ENCODE measurements at places on chromosomes 3 and 15.

GRCh38 chr3:131091768-131092167 lies 65.1 kb downstream of the NEK11 start:
- DNase-seq = no peak

DNA sequence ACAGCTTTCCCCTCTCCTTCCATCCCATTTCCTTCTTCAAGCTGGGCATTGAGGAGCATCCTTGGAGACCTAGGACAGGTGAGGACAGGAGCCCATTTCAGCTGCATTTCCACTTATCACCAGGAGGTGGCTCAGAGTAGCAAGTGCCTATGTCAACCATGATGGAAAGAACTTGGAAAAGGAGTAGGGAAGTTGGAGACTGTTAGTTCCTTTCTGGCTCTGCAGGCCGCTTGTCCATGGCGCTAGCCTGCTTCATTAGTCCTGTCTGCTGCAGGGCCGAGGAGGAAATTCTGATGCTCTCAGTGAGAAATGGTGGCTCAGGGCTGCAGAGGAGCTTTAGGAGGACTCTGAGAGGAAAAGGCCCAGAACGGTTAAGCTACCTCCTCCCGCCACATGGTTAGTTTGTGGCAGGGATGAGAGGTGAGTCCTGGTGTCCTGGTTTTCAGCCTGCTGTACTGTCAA lies 7.0 kb upstream of the CD276 start:
- DNase-seq = peak; percentile 94

DNA sequence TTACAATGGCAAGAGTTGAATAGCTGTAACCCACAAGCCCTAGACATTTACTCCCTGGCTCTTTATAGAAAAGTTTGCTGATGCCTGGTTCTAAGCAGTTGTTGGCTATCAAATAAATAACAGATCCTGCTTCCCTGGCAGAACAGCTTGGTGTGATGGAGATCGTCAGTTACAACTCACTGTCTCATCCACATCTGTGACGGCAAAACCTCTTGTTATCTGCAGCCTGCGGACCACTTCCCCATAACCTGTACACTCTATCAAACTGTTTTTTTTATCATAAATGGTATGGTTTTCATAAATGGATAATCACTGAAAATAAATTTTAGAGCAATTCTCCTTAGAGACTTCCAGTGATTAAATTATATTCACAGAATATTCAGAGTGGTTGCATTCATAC lies 14.1 kb downstream of the ZDHHC3 start:
- no peak for DNase-seq

- DNase-seq = no peak
Measured at GRCh38 chr3:49554633-49555265, 472 bp downstream of the BSN start.

DNA sequence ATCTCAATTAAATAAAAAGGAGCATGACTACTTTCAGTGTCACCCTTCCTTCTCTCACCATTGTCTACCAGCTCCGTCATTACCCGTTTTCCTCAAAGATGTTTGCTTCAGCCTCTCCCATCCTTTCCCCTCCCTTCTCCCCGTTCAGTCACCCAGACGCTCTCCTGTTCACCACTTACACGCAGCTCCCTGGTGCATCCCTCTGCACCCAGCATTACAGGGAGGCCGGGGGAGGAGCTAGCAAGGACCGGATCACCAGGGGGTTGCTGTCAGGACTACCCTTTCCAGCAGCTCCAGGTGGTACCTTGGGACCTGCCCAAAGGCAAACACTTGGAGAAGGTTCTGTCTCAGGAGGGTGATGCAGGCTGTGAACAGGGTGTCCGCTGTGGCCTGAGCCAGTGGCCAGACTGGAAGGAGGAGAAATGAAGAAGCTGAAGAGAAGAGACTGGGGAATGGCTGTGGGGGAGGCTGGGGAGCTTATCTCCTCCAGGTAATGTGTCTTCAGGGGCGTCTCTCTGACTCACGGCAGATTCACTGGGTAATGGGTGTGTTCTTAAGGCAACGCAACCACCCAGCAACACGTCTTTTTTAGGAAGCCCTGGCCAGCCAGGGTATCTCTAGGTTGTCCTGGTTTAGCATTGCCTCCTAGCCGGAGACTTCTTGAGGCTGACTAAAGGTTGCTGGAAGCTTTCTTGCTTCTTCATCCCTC lies 21.8 kb upstream of the BDH1 start:
- no peak for DNase-seq

- DNase-seq = no peak
Measured at GRCh38 chr3:148800414-148800813, 27.2 kb upstream of the CPB1 start.

- no peak for DNase-seq
Measured at GRCh38 chr3:195911946-195912270, 3.6 kb upstream of the TNK2 start.

DNA sequence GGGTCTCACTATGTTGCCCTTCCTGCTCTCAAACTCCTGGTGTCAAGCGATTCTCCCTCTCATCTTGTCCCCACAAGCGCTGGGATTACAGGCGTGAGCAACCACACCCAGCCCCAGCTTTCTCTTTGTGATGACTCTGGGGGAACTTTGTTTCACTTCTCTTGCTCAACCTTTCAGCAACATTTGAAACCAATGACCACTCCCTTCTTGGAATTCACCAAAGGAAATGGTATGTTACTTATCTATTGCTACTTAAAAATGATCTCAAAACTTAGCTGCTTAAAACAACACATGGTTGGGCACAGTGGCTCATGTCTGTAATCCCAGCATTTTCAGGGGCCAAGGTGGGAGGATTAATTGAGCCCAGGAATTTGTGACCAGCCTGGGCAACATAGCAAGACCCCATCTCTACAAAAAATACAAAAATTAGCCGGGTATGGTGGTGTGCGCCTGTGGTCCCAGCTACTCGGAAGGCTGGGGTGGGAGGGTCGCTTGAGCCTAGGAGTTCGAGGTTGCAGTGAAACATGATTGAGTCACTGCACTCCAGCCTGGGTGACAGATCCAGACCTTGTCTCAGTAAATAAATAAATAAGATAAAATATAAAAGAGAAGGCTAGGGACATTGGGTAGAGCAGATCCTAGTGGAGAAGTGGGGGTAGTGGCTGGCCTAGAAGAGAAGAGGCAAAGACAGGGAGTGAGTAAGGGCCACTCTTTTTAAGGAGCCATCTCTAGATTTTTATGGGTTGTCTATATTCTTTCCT lies 10.3 kb upstream of the COPG1 start:
- peak; percentile 45 for DNase-seq

DNA sequence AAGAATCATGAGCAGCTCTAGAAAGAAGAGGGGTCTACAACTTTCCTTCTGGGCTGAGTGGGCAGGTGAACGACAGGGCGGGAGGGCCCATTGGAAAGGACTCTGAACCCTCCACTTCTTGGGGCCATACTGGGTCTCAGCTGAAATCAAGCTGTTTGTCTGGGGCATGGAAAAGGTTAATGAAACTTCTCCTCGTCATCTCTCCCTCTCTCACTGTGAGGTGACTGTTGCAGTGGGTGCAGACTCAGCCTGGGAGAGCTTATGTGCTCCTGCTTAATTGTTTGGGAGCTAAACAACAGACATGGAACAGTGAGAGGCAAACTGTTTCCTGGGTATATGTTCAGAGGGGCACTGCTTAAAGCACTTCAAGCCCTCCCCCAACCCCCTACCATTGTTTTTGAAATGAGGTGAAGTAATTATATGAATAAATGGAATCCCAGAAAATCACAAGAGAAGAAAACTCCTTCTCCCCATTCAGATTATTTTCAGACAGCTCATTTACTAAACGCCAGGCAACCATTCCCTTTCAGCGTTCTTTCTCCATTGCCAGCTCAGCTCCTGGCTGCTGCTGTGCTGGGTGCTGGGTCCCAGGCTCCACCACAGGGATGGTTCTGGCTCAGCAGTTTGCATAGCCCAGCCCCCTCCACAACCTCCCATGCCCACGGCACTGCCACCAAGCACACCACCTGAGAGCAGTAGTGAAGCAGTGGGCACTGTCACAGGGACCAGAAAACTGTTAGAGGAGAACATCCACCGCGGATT lies 444.9 kb upstream of the TBL1XR1 start:
- no peak for DNase-seq

GRCh38 chr3:9690451-9691450 lies 12.9 kb upstream of the CPNE9 start:
- DNase-seq = no peak

DNA sequence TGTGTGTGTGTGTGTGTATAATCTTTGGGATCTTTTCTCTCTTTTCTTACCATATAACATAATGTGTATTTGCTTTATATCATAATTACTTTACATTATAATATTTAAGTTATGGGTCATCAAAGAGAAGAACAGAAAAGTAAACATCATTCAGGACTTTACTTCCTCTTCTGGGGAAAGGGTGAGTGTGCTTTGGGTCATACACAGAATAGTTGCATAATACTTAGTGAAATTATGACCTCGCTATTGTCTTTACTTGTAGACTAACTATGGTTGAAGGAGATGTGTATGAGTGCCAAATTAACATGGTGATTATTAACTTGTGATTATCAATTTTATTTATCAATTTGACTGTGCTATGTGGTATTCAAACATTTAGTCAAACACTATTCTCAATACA lies 1086.9 kb downstream of the DIPK2A start:
- DNase-seq = no peak

GRCh38 chr3:170644711-170645110 lies 58.8 kb upstream of the SLC7A14 start:
- DNase-seq = no peak

- DNase-seq = peak; percentile 55
Measured at GRCh38 chr15:98753726-98754656, 105.7 kb downstream of the IGF1R start.

DNA sequence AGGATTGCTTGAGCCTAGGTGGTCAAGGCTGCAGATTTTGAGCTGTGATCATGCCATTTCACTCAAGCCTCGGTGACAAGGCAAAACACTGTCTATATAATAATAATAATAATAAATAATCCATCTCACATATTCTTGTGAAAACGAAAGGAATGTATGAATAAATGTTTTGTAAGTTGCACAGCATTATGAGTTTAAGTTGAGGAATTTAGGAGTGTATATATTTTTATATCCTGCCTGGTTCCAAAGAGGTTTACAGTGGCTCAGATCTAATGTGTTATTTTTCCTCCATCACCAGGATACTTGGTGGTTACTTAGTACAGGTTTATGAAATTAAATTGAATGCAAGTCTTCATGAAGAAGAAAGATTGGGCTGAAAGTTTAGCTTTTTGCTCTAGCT lies 77.2 kb downstream of the ATG7 start:
- no peak for DNase-seq

DNA sequence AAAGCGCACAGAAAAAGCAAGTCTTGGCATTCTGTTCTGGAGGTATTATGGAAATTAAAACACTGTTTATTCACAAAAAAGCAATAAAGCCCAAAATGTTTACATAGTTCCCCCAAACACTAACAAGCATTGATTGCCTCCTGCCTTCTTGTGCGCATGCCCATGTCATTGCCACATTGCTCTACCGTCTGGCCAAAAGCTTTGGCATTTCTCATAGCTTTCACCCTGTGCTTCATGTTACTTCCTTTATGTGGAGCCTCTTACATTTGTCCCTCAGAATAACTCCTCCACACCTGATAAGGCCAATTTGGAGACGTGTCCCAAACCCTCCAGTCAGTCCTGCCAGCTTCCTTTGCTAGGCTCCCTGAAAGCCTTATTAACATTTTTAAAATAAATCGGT lies 680.8 kb downstream of the GBE1 start:
- no peak for DNase-seq

DNA sequence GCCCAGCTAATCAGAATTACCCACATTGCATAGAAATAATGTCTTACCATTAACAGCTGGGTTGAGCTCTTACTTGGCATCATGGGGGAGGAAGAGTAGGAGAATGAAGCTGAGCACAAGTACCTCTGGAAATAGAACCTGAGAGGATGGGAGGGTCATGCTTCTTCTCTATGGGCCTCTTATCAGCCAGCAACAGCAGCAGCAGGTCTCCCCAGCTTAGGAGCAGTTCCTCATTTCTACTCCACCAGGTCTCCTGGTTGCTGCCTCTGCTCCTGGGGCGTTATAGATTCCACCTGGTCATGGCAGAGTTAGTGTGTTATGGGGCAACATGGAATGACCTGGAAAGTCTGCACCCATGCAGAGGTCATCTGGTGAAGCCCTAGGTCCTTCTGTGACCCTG lies 3.4 kb downstream of the FSD2 start:
- DNase-seq = no peak

- peak; percentile 98 for DNase-seq
Measured at GRCh38 chr15:66356359-66357236, at the start of gene TIPIN. TIPIN (minus strand) TSS chr15:66356685; CDS start chr15:66352947, 3,738 bp downstream.

DNA sequence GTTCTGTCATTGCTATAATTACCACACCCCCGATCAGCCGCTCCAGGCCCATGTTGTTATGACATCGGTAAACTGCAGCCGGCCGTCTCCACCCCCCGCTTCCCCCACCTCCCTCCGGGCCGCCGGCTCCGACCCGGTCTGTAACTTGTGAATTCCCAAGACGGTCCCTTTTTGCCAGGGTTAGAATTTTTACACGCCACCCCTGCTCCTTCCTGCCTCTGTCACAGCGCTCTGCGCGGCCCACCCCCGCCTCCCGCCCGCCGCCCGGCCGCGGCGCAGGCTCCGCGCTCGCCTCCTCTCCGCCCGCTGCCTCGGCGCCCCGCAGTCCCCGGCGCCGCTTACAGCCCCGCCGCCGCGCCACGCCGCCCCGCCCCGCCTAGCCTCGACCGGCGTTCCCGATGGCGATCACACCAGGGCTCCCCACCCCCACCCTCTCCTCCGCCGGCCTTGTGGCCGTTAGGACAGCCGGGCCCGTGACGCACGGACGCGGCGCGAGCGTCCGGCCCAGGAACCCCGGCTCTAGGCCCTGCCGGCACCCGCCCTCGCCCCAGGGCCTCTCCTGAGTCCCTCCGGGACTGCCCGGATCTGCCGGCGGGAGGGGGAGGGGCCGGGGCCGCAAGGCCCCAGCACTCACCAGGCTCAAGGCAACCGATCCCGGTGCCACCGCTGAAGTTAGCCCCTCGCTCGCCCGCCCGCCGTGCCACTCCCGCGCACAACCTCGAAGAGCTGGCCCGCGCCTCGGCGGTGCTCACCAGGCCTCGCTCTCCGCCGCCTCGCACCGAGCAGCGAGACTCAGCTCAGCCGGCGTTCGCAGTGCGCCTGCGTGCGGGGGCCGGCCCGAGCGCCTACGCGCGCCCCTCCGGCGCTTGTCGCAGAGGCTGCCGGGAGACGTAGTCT lies at the start of gene KPNA1:
Gene KPNA1 (minus strand): TSS at position 817 of the 897 bp plus-strand sequence. CDS start 18,374 bp downstream, outside the sequence.
- peak; percentile 96 for DNase-seq

GRCh38 chr3:101902041-101902440 lies 52.7 kb downstream of the NFKBIZ start:
- DNase-seq = no peak

GRCh38 chr15:22253676-22254408 lies 173.5 kb downstream of the OR4M2 start:
- DNase-seq = no peak

- DNase-seq = no peak
Measured at GRCh38 chr3:144433006-144433405, 461.4 kb downstream of the DIPK2A start.
